Aortic smooth muscle cell (primary cell): ENCODE measurements at places on chromosomes 12 and 14. TPM values are rescaled to one million over a fixed set of nuclear protein-coding genes. Genes with fewer than 3 reads are reported as not detected.

Gene ART4
- total RNA-seq, result 0.66 and 3.5 TPM in 2 replicates

Gene RFX4
- not detected in 2 replicates for total RNA-seq

Gene C14orf132
- 8.2 and 14.4 TPM in 2 replicates for total RNA-seq

Gene APOF
- not detected in 2 replicates for total RNA-seq

Gene DHRS4L2
- total RNA-seq, result 9.2 and 18.4 TPM in 2 replicates
